ENCODE measurements at places on chromosomes 5 and 9.

DNA sequence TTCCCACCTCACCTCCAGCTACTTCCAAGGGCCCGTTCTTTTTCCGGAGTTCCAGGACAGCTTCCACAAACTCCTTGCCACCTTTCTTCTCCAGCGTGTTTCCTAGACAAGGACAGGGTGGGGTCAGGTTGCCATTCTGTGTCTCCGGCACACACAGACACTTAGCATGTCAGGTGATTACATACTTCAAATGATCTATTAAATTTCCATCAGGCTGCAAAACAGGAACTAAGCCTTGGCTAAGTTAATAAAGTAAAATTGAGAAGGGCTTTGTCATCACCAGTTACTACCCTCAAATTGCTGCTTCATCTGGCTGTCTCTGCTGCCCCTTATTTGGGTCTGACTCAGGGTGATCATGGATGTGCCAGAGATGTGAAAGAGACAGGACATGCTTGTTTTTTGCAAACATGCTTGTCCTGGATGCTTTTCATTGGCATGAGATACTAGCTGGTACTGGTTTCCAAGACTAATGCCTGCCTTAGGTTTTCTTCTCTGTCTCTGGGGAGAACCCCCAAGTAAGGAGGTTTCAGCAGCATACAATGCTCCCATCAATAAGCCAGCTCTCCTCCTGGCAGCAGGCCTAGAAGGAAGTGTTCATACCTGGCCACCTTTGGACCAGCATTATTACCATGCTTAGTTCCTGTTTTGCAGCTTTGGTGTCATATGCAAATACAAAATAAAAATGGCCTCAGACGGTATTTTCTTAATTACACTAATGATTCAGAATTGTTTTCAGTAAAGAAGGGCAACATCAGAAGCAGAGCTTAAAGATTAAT is 52.9 kb downstream of the MACROH2A1 start:
- DNase-seq: no peak

- peak; percentile 26 for DNase-seq
Observed at GRCh38 chr5:110896901-110897300, 158.1 kb downstream of the SLC25A46 start.

DNA sequence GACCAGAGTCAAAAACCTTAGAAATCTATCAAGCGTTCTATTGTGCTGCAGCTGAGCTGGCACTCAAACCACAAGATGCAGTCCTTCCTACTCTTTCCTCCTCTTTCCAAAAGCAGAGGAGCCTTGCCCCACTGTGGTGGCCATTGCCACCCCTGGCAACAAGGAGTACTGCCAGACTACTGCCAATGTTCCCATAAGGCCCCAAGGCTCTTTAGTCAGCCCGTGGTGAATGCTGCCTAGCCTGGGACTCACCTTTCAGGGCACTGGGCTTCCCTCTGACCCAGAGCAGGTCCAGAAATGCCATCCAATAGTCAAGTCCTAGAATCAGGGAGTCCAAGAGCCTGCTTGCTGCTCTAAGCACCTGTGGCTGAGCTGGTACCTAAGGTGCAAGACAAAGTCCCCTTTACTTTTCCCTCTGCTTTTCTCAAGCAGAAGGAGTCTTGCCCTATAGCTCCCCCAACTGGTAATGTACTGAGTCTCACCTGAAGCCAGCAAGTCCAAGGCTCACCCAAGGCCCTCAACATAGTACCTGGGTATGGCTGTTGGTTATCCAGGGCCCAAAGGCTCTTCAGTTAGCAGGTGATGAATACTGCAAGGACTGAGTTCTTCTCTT is 219.4 kb downstream of the ATPSCKMT start:
- peak; percentile 55 for DNase-seq

GRCh38 chr5:73946278-73946677 is 320.3 kb downstream of the ARHGEF28 start:
- DNase-seq: no peak

GRCh38 chr5:111068213-111068612 is 3.3 kb upstream of the TSLP start:
- peak; percentile 50 for DNase-seq

- peak; percentile 91 for DNase-seq
Observed at GRCh38 chr5:9888501-9888901, 258.4 kb upstream of the TAS2R1 start.

- DNase-seq: no peak
Observed at GRCh38 chr5:114255260-114255659, 106.6 kb upstream of the KCNN2 start.

- no peak for DNase-seq
Observed at GRCh38 chr9:127165116-127165515, 42.7 kb upstream of the ANGPTL2 start.

- DNase-seq: peak; percentile 2
Observed at GRCh38 chr9:15469862-15470261, 40.9 kb downstream of the PSIP1 start.

DNA sequence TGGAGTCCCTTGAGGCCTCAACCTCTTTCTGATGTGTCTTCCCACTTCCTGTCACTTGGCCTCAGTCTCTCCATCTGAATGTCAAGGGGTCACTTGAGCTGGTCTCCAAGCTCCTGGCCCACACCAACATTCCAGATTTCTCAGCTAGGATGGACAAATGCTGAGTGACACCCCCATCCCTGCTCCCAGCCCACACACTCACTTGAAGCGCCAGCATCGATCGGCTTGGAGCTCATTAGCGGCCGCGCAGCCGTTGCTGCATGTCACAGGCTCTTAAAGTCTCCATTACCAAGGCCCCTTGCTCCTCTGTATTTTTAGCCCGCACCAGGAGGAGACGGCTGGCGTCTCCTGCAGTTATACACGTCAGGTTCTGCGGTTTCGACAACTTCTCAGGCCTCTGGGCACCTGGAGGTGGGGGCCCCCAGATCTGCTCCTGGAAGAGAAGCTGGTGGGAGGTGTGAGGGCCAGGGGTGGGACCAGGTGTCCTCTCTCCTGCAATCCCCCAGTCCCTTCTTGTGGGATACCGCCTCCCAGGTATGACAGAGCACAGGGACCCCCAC is 33.4 kb upstream of the ARAP3 start:
- no peak for DNase-seq

- DNase-seq: no peak
Observed at GRCh38 chr5:169127431-169127830, 173.5 kb downstream of the SLIT3 start.

Data from GM23248 (cell line).